Foreskin keratinocyte (primary cell): ENCODE measurements at places on chromosomes 2 and 18. TPM values are rescaled to one million over a fixed set of nuclear protein-coding genes. Genes with fewer than 3 reads are reported as not detected.

Gene MAPRE3
- 6.8 and 7.7 TPM in 2 replicates for total RNA-seq

Gene C2orf81
- total RNA-seq: 1.5 and 3.5 TPM in 2 replicates

DNA sequence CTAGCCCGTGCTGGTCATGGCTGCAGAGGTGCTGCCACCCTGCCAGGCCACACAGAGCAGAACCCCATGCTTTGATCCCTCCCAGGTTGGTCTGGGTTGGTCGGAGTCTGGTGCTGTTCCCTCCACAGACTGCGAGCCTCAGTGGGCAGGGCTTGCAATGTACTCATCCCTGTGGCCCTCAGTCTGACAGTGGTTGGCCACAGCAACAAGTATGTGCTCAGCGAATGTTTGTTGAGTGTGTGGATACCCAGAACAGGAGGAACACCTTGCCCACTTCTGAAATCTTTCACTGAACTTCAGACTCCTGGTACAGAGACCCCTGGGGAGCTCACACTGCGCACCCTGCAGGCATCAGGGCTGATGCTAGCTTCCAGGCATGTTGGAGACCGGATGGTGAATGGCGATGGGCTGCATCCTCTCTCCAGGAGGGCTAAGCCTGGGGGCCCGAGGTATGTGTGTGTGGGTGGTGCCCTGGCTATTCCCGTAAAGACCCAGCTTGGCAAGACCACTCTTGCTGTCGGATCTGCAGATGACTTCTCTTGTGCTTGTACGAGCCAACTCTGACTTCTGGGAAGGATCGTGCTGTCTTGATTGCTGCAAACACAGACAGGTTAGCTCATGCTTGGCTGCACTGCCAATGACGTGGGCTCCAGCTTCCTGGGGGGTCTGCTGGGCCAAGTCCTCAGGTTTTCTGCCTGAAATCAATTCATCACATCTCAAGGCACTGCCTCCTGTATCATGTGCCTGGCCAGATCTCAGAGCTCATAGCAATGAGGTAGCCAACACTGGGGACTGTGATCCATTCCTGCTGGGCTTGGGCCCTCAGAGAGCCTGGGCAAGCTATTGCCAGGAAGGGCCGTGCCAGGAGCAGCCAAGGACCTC is 43.7 kb downstream of the RHOB start:
- peak; percentile 91 for DNase-seq

GRCh38 chr2:75415731-75416130 is 145.0 kb downstream of the EVA1A start:
- no peak for DNase-seq

DNA sequence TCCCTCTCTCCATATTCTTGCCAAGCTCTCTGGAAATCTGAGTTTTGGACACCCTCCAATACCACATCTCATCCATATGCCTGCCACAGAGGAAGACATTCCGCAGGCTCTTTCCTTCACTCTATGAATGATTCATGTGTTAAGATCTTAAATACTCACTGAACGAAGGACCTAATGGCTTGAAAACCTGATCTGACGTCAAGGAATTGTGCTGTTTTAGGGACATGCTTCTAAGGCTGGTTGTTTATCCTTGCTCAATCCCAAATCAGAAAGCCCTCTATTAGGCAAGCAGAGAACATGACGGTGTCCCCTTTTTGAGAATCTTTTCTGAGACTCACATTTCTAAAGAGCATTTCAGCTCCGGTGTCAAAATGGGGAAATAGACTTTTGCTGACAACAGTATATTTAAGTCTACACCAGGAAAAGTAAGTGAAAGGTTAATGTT is 83.7 kb upstream of the GALNT5 start:
- DNase-seq: peak; percentile 94
